ENCODE measurements at places on chromosomes 7 and 10.

DNA sequence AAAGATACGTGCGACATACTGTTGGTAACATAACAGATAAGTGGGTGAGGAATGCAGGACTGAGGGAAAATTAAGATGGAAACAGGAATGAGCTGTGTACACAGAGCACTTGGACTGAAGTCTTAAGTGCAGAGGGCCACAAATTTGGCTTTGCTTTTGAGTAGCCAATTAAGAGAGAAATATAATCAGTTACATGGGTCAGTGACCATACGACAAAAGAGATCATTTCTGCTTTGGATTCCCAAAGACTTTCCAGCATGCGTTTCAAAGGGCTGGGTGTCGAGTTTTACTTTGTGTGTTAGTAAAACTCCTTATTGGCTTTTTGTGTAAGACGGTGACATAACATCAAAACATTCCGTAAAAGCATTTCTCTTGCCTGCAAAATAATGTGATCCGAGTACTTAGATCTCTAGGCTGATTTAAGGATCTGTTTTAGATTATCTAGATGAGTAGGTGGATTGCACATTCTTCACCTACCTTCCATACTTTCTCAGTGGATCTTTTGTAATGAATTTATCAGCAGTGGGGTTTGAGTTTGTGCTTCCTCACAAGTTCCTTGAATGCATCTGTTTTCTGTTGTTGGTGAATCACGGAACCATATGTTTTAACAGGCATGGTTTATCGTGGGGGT is 7.5 kb downstream of the RABGEF1 start:
- no peak for DNase-seq

- DNase-seq, result no peak
Measured at GRCh38 chr7:66629222-66630062, 761 bp downstream of the KCTD7 start.

DNA sequence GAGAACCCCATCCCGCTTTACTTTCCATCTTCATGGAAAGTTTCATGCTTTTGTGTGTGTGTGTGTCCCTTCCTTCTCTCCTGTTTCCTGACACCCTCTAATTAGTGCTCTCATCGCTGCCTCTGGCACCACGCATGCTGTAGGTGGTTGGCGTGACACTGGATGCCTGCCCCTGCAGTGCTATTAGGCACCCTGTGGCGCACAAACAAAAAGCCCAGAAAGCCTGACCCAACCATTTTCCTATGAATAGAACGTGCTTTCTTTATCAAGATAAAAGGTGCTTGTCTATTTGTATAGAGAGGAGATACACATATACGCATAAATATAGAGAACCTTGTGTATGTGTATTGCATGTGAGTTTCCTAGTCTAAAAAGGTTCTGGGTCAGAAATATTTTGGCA is 120.8 kb upstream of the CDCA7L start:
- no peak for DNase-seq

DNA sequence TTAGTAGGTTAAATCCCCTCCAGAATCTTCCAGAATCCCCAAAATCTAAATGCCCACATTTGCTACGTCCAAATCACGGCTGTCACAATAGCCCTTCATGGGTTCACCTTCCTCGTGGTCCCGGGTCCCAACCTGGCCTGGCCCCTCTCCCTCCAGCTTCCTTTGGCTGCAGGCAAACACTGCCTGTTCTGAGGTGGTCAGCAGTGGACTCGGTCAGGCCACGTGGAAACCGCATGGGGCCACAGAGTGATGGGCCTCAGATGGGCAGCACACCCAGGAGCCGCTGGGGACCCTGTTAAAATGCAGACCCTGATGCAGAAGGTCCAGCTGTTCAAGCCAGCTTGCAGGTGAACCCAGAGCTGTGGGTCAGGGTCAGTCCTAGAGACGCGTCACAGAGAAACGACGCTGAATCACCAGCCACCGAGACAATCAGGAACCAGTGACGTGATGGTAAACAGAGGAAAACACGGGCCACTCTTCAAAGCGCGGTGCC is 588.6 kb downstream of the DNAJB6 start:
- DNase-seq, result no peak

GRCh38 chr10:35795131-35795824 is 153.2 kb upstream of the FZD8 start:
- DNase-seq, result no peak

GRCh38 chr7:140674356-140674800 is 1.6 kb downstream of the ADCK2 start:
- DNase-seq, result no peak

DNA sequence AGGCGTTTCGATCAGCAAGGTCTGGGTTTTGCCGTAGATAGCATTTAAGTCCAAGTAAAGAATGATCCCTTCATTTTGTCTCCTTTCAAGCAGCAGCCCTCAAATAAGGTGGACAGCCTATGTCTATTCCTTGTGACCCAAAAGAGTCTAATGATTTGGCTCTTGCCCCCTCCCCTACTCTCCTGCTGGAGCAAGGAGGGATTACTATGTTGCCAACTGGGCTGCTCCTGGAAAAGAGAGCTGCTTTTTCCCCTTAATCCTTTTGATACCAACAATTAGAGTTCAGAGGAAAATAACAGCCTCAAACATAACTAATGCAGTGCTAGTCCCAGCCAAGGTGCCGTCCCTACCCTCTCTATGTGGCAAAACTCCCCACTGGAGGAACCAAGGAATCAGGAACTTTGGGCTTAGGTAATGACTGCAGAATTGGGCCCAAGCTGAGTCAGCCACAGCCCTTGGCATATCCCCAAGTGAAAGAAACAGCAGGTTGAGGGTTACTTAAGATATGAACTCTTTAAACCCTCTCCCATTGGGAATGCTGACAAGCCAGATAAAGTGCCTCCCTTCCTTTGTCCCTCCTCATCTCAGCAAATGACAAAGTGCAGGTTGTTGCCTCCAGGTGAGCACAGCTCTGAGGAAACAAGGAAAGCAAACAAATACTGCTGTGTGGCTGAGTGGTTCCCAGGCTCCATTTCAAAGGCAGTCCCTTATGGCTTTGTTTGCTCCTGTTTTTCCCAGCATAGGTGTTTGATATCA is 643.7 kb downstream of the INHBA start:
- DNase-seq, result no peak

GRCh38 chr7:5421714-5422395 is 1.8 kb downstream of the TNRC18 start:
- DNase-seq, result no peak
